CMK (cell line): ENCODE measurements at places on chromosomes 2 and 18.
A peak's percentile ranks its signal among the peaks of the same experiment; 100 is the strongest.

GRCh38 chr2:172372436-172372835, 55.0 kb upstream of the ITGA6 start:
- DNase-seq, result no peak

DNA sequence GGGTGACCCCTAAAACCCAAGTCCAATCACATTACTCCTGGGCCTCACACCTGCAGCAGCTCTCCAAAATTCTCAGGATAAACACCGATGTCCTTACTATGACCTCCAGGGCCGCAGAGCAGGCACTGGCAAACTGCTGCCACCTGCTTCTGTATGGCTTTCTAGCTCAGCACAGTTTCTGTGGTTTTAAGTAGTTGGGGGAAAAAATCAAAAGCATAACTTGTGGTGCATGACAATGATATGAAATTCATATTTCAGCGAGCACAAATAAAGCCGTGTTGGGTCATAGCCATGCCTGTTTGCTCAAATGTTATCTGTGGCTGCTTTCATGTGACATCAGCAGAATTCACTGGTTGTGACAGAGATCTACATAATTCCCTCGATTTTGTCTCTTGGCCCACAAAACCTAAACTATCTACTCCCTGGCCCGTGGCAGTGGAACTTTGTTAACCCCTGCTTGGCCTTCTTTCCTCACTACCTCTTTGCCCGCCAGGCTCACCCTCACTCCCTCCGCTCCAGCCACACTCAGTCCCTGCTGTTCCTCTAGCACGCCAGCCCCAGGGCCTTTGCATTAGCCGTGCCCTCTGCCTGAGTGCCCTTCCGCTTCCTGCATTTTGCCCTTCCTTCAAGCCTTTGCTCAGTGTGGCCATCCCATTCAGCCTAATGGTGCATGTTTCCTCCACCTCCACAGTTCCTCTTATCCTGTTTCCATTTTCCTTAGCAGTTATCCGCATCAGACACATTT, 108.3 kb downstream of the AGAP1 start:
- no peak for DNase-seq

DNA sequence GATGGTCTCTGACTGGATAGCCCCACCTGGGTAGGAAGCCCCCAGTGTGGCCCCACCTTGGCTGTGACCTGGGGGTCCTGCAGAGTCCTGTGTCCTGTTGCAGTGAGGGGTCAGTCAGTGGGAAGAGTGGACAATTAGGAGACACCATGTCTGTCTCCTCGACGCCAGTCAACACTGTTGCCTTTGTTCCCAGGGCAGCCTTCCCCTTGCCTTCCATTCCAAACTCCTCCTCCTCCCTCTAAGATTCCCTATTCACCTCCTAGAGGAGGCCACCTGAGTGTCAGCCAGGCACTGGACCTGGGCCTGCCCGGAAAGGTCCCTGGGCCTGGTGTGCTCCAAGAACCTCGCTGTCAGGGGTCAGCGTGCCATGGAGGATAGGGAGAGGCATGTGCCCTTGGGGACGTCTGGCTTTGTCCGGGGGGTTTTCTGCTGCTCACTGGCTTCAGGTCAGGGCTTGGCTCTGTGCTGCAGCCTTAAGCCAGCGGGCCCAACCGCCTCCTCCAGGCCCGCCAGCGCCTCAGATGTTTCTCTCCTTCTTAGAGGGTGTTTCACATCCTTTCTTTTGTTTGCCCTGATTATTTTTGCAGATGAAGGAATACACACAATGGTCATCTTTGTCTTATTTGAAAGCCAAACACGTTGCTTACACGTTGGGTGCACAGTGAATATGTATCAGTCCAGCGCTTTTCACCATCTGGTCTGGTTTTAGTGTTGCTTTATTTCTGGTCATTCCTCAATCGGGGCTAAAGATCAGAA, 68.9 kb downstream of the HPCAL1 start:
- no peak for DNase-seq

DNA sequence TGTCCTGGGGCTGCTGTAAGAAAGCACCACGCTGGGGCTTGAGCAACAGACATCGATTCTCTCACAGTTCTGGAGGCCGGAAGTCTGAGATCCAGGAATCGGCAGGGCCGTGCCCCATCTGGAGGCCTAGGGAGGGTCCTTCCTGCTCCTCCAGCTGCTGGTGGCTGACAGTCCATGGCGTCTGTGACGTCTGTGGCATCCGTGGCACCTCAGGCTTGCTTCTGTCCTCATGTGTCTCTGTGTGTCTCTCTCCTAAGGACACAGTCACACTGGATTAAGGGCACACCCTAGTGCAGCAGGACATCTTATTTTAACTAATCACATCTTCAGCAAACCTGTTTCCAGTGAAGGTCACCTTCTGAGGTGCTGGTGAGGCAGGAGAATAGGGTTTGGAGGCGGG, 32.6 kb upstream of the KCNF1 start:
- DNase-seq, result no peak

GRCh38 chr2:110105608-110106467, 9.8 kb downstream of the MALL start:
- no peak for DNase-seq

DNA sequence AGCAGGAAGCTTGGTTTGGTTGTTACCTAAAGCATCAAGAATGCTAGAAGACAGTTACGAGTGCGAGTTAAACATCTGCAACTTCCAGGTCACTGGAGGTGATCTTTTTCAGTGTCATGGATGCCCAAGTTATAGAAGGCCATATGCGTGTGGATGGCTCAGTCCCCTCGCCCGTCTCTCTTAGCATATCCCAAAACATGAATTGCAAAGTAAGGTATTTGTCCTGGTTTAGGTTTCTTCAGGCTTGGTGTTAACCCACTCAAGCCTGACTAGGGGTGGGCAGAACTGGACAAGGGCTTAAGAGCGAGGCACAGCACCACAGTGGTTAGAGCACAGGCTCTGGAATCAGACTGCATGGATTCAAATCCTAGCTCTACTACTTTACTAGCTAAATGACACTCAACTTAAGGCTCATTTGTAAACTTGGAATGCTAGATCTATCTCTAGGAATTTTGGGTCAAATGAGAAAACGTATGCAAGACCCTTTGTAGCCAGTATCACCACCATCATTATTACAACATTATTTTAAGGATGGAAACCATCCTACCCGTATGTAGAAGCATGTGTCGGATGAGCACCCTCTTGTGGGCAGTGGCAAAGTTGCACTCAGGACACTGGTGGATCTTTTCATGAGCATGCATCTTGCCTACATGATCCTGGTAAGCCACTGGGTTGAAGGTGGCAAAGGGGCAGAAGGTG, 11.2 kb downstream of the ZNF142 start:
- peak; percentile 33 for DNase-seq

DNA sequence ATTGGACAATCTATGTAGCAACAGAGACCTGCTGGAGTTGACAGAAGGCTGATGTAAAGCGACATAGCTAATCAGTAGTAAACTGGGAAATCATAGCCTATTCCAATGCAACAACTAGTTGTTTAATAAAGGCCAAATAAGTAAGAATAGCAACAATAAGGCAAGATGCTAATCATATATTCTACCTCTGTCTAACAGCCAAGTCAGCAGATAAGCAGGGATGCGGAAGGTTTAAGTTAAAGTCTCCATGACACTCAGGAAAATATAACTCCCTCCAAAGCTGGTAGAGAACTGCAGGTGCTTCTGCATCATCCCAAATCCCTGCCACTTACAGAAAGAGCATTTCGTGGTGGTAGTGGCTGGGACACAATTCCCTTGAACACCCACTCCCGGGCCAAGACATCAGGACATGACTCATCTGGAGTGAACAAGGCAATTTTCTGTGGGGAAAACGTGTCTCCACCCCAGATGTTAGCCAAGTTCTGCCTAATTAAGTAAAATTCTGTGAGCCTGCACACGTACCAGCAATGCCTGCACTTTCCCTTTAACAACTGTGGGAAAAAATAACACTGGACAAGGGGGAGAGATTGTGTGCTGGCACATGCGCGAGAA, 413.6 kb upstream of the ID2 start:
- DNase-seq, result no peak

- DNase-seq, result no peak
Measured at GRCh38 chr2:67619204-67619603, 222.1 kb downstream of the ETAA1 start.

DNA sequence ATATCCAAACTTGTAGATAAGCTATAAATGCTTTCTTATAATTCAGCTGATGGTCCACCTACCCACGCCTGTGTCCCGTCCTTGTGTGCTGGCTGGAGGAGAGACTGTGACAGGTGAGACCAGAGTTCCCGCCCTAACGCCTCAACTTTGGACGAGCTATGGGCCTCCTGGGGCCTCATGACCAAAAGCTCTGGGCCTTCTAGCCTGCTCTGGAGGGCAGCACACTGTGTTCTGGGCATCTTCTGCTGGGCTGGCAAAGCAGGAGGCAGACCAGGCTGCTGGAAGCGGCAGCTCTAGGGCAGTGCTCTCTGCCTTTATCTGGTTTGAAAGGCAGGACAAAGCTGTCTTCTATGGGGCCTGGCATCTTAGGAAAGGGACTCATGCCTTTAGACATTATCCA, 26.0 kb upstream of the PAX8 start:
- DNase-seq, result no peak

- no peak for DNase-seq
Measured at GRCh38 chr2:82120654-82121053, 1816.1 kb upstream of the LRRTM1 start.

DNA sequence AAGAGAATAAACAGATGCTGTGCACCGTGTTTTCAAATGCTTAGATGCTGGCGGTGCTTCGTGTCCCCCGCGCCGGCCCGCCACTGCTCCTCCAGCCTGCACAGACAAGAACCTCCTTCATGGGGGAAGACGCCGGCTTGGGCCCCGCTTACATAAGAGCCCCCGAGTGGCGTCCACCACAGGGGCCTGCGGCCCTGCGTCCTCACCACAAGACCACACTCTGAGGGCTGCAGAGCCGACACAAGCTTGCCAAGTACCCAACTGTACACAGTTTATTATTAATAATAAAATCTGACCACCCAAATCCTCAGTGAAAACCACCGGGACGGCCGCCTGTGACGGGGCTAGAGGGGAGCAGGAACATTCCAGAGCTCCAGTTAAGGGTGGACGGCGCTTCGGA, 232.2 kb downstream of the HDAC4 start:
- no peak for DNase-seq

- DNase-seq, result no peak
Measured at GRCh38 chr2:56615760-56616159, 432.0 kb downstream of the CCDC85A start.

GRCh38 chr2:31267437-31268120, 33.6 kb downstream of the EHD3 start:
- DNase-seq, result no peak

- DNase-seq, result no peak
Measured at GRCh38 chr2:211085056-211085680, 528.8 kb downstream of the CPS1 start.

DNA sequence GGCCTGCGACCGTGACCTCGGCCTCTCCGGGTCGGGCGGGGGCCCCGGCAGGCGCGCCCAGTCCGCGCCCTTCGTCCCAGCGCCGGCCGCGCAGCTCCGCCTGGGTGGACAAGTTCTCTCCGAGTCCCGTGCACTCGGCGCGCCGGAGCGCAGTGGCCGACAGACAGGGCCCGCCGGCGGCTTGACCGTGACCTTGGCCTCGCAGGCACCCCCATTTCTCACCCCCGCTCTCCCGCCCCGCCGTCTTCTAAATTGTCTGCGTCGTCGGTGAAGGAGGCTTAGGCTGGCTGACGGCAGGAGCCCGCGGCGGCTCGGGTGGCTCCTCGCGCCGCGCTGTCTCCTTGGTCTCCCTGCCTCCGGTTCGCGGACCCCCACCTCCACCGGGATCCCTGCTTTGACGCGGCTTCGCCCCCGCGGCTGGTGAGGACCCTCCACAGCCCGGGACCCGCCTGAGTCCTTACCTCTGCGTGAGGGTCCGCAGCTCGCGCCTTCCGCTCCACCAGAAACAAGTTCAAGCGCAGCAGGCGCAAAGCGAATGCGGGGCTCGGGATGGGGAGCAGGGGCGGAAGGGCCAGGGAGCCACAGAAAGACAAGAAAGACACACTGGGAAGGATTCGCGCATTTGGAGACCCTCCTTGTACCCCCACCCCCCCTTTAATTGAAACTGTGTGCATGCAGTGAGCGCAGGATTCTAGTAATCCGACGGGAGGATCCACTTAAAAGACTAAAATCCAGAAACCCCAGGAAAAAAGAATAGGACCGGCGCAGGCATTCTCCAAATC, 4.0 kb downstream of the PTGR3 start:
- DNase-seq, result no peak

DNA sequence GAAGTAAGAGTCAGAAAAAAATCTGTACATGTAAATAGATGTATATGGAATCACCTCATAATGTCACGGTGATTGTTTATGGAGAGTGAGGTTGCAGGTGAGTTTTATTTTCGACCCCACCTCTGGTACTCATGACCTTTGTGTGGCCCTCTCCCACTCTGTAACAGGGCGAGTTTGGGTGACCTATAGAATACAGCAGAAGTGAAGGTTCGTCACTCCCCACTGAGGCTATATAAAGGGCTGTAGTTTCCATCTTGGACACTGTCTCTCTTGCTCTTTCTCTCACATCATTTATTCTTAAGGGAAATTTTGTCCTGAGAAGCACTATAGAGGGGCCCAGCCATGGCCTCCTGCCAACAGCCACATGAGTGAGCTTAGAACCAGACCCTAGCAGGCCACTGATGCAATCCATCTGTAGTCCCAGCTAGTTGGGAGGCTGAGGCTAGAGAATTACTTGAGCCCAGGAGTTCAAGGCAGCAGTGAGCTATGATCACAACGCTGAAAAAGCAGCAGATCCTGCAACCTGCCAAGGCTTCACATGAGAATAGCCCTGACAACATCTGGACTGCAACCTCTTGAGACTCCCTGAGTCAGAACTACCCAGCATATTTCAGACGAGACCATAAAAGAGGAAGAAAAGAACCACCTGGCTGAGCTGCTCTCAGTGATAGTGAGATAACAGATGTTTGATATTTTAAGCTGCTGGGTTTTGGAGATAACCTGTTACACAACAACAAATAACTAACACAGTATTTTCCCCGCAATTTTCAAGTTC, 74.3 kb upstream of the SLC1A4 start:
- DNase-seq, result no peak

DNA sequence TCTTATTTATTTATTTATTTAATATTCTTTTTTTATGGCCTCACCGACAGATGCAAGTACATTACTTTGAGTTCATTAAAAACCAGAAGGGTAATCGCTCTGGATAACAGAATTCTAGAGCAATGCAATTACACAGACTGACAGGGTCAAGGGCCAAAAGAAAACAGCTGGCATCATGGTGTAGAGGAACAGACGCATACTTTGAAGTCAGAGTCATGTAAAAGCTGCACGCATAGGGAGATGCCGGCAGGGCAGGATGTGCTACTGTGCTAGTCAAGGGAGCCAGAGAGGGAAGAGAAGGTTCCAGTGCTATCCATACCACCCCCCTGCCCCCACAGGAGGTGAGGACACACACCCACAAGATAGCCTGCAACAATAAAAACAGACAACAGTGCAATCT, 115.2 kb upstream of the TFCP2L1 start:
- no peak for DNase-seq
